ENCODE measurements at places on chromosomes 3 and 15. TPM values are rescaled to one million over a fixed set of nuclear protein-coding genes. Genes with fewer than 3 reads are reported as not detected.

- no peak for DNase-seq
Measured at GRCh38 chr15:66588971-66589370, 23.2 kb upstream of the LCTL start.

DNA sequence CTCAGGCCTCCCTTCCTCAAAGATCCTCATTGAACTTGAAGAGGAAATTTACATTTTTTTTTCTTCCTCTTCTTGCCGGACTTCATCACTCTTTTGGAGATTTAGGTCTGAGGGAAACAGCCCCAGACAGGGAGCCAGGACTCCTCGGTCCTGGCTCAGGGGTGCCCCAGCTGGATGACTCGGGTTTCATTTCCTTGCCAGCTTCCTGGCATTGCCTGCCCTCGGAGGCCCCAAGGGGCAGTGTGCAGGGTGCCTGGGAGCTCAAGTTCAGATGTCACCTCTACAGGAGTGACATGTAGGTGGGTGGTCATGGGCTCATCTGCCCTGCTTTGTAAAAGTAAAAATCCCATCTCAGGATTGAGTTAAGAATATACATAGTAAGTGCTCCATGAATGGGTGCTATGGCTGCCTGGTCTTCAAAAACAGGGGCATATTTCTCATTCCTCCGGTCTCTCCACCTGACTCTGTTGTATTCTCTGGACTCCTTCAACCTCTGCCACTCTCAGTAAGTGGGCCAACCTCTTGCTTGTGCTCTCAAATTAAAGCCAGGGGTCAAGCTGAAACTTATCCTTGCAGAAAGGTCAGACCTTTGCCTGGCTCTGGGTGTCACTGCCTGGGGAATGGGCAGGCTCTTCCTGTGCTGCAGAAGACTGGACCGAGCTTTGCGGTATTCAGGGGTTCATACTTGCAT is 51.8 kb downstream of the SMAD6 start:
- DNase-seq: no peak

DNA sequence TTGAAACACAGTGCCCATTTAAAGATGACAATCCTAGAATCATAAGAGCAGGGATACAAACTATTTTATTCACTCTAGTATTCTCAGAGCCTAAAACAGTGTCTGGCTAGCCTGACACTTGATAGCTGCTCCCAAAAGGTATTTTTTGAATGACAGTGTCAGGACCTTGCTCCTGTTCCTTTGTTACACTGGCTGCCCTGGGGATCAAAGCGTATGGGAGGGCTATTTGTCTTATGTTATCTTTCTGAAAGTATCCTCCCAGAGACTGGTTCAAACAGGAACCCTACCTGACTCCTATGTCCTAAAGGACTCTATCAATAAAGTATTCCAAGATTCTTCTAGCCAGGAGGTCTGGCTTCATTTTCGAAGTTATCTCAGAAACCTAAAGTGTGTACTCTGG is 621.4 kb downstream of the FHIT start:
- DNase-seq: no peak

DNA sequence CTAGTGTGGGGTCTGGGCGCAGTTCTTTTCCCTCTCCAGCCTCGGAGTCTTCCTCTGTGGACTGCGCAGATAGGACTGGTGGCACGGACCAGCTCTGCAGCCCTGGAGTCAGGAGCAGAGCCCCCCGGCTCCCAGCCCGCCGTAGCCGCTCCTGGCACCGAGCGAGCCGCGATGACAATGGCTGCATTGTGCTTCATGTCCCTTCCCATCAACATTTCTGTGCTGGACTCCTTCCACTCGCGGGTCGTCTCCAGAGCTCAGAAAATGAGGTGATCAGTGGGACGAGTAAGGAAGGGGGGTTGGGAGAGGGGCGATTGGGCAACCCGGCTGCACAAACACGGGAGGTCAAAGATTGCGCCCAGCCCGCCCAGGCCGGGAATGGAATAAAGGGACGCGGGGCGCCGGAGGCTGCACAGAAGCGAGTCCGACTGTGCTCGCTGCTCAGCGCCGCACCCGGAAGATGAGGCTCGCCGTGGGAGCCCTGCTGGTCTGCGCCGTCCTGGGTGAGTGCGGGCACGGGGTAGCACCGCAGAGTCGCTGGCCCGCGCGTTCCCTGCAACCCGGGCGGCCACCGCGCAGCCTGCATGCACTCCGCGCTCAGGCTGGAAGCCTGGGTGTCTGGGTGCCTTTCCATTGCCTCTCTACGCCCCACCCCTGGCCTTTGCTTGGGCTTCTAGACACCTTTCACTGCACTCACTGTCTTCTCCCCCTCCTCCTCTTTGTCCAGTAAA is at the start of gene TF:
TF (plus strand) TSS at position 413 of the 731 bp plus-strand sequence; CDS start at position 461, 48 bp downstream.
- no peak for DNase-seq

DNA sequence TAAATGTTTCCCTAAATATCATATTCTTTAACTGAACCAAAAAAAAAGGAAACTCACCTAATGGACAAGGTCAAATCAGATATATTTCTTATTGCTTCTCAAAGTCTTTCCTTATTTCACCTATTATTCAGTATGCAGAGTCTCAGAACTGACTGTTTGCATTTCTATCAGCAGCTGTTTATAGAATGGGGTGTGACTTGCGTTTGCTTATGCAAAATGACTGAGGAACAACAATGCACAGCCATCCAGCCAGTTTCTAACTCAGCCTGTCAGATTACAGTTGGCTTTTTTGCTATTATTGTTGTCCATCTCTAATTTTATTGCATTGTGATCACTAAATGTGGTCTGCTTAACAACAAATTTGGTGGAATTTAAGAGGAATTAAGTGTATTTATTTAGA is 40.7 kb downstream of the RAB27A start:
- DNase-seq: no peak

The SNX1 gene
- total RNA-seq: 86.3 TPM

DNA sequence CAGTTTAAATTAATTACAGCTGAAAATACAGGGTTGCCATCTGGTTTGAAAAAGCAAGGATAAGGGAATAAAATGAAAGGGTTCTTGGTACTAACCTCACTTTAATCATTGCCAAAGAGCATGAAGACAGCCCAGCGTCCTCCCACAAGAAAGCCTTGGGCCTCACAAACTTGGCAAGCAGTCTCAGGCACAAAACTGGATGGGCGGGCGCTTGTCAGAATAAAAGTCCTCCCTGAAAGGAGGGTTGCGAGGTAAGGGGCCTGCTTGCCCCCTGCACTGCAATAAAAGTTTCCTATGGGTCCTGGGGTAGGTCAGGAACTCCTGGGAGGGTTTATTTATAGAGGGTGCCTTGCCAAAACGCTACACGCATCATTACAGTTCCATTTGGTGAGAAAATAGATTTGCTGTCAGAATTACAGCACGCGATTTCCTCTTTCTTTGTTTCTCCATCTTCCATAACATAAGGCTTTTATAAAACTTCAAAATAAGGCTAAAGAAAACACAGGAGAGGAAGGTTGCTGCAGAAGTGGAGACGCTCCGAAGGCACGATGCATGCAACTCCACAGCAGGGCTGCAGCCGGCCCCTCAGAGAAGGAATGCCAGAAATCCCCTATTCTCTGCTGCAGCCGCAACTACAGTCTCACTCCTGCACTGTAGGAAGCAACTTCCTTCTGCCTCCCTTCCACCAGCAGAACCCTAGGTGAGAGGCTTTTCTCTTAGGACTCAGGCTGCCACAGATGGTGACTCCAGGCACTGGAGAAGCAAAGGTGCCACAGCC is 61.3 kb downstream of the VGLL4 start:
- no peak for DNase-seq

The TRANK1 gene
- total RNA-seq: 3.4 TPM

DNA sequence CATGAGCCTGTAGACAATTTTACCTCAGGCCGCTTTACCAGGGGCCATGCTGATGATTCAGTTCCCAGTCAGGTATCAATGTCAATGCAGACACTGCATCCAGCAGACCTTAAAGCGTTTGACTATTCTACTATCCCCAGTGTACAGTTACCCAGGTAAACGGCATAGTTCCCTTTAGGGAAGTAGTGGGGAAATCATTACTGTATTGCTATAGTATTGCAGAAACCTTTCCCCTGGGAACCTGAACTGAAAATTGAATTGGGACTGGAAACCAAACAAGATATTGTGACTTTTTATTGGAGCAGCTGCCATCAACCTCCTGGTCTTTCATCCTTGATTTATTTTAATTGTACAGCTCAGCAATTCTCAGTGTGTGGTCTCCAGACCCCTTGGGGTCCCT is 6.6 kb upstream of the INAFM2 start:
- no peak for DNase-seq

DNA sequence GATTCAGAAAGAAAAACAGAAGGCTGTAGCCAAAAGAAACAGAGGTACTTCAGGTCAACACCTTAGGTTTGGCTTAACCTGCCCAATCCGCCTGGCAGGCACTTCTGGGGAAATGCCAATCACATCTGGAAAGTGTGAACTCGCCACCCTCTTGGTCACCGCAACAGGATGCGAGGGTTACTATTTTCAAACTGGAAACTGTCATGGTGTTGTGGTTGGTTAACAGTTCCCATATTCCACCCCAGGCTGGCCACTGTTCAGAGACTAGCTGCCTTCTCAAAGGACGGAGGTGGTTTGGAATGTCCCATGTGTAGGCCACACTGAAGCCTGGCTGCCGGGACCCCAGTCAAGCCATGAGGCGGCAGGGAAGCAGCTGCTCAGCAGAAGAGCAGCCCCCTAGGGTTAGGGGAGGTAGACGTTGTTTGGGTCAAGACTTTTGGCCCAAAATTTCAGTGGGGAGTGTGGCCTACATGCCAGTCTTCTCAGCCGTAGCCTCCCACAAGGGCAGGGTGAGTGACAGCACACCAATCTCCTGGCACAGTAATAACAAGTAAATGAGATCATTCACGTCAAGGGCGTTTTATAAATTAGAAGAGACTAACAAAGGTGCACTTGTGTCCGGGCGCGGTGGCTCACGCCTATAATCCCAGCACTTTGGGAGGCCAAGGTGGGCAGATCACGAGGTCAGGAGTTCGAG is 54.6 kb downstream of the UMPS start:
- no peak for DNase-seq

The TGM5 gene
- total RNA-seq: not detected

DNA sequence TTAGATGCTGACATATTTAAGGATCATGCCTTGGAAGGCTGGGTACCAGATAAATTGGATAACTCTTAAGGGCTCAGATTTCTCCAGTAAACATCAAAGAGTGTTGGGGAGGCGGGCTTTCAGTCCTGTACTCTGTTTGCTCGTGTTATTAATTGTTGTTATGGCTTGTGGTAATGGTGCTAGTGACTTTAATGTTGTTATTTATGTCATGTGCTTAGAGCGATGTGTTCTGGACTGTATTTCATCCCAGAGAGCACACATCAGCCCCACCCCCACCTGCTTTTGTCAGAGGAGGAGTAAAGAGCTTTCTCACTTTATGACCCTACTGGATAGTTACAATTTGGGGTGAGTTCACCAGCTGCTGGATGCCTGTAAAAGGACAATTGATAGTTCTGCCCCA is 386.3 kb downstream of the EPHB1 start:
- DNase-seq: no peak

The ITPKA gene
- 2.6 TPM for total RNA-seq

The LRRC31 gene
- total RNA-seq: not detected

DNA sequence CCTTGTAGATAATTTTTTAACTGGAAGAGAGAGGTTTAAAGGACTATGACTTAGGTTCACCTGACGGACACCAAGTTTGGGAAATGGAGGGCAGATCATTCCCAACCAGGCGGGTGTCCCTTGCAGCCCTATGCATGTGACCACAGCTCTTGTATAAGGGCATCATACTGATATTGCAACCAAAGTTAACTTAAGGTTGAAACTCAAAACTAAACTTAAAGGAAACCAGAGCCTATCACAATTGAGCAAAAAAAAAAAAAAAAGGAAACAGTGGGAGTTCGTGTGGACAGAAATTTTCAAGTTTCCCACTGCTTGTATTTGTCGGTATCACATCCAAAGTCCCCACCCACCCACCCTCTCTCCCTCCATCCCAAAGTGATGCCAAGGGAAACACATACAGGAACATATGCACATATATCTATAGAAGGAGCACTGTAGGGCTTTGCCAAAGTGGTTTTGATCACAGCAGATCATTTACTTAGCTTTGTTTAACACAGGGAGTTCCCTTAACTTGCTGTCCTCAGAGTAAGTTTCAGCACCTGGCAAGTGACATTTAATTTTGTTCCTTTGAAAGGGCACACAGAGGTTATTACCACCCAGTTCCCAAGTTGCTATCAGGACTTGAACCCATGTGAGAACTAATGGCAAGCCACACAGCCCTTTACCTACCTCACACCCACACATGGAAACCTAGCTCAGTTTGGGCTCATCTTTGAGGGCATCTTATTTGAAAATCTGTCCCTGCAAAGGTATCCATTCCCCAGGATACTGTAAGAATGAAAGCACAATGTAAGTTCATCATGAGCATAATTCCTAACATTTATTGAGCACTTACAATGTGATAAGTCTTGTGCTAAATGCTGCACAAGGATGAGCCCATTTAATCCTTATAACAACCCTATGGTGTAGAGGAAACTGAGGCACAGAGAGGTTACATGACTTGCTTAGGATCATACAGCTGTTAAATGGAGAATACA is 204.5 kb upstream of the CMC1 start:
- DNase-seq: no peak

- DNase-seq: no peak
Measured at GRCh38 chr3:149442043-149442442, 32.5 kb upstream of the TM4SF4 start.

- DNase-seq: no peak
Measured at GRCh38 chr3:56131974-56132590, 336.2 kb downstream of the ERC2 start.

DNA sequence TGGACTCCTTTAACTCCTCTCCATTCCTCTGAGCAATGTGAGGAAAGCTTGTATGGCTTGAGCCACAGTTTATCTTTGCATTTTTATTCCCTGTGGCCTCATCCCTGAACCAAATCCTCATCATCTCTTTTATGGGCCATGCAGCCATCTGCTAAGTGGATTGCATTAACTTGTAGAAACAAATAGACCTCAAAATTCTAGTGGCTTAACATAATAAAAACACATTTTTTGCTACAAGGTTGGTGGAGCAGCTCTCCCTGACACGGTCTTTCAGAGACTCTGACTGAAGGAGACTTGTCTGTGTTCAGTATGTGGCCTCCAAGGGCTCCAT is 135.3 kb downstream of the RPL22L1 start:
- no peak for DNase-seq

DNA sequence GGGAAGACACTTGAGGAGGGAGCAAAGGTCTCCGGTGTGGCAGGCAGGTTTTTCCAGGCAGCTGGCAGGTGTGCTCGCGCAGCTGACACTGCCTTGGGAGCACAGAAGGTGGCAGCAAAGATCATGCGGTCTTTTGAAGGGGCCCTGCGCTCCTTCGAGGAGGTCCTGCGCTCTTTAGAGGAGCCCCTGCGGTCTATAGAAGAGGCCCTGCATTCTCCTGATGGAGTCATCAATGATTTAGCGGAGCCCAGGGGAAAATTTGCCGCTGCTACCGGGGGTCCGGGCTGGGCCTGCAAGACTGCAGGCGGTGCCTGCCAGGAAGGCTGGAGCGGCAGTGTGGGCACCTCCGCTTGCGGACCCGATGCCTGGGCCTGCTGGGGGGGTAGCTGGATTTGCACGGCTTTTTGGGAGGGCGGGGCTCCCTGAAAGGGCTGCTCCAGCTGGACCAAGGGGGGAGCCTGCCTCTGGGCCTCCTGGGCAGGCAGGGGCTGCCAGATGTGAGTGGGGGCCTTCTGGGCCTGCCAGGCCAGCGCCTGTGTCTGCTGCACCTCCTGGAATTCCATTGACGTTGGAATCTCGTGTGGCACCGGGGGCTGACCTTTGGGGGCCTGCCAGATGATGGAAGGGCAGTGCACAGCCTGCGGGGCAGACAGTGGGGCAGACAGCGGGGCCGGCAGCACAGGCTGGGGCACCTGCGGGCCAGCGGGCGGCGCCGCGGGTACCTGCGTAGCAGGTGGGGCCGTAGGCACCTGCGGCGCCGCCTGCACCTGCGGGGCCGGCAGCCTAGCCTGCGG is 2.1 kb downstream of the MAGEL2 start:
- DNase-seq: no peak

The TMEM212 gene
- not detected for total RNA-seq

Measured in Right ventricle myocardium superior (tissue), 1 donor.